ENCODE measurements at places on chromosomes 1 and 21.
A peak's percentile ranks its signal among the peaks of the same experiment; 100 is the strongest.

DNA sequence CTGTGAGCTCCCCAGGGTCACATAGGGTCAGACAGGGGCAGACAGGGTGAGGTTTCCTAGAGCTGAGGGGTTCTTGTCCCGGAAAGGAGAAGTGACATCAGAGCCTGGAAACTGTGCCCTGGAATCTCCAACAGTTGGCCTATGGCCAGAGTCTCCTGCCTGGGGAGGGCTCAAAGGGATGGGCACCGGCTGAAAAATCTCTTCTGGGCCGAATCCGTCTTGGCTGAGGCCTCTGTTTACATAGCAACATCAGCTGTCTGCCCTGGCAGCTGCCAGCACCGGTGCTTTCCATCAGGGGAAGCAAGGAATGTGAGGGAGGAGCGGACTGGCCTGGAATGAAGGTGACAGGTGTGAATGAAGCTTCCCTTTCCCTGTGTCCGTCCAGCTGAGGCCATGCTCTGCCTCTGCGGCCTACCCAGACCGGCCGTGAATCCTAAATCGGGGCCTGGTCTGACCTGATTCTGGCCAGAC, 30.7 kb downstream of the VASH2 start:
- DNase-seq, result peak; percentile 76

GRCh38 chr1:28813931-28814465, 2.0 kb downstream of the OPRD1 start:
- no peak for DNase-seq

- DNase-seq, result no peak
Measured at GRCh38 chr1:1435106-1435903, at the start of gene VWA1. Gene VWA1 (plus strand): TSS chr1:1435690. CDS start chr1:1435749, 59 bp downstream.

DNA sequence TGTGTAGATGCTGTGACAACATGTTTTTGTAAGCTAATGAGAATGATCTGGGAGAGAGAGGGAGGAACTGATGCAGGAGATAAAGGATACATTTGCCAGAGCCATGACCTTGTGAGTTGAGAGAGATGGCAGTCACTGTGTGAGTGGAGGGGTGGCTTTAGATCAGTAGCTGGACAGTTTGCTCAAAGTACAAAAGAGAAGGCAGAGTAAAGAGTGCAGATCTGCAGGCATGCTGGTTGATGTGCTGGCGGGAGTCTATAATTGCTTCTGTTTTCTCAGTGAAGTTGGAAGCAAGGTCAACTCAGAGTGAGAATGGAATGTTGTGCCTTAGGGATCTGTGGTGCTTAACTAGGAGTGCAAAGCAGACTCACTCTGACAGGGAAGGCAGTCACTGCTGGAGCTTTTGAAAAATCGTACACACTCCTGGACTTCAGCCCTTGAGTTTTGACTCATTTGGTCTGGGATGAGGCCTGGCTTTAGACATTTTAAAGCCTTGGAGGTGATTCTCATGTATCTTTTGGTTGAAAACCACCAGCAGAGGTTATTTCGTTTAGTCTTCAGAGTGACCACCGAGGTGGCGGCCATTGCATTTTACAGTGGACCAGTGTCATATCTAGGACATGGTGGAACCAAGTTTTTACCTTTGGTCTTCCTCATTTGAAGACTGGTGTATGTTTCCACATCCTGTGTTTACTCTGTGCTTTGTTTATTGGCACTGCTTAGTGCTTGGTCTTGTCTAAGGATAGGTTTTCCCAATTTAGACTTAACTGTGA, 49.6 kb downstream of the MTR start:
- no peak for DNase-seq

DNA sequence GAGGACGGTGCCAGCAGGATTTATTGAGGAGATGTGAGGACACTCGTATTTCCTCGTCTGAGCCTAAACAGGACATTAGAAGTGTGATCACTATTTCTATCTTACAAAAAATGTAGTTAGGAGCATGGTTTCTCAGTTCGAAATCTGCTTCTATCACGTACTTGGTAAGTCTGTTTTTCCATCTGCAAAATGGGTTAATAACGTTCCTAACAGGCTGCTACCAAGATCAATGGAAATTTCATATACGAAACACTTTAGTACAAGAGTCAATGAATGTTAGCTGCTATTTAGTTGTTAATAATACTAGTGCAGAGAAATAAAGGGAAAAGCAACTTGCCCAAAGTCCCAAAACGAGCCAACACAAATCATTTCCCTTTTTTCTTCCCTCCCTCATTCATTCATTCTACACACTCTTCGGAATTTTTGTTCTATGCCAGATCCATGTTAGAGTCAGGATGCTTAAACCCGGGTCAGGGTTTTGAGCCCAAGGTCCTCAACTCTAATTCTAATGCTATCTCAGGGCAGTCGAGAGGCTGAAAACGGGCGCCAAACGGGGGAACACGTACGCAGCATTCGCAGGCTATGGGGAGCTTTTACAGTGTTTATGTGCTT, 608 bp downstream of the SNRNP40 start:
- no peak for DNase-seq

- no peak for DNase-seq
Measured at GRCh38 chr1:10631811-10632593, 157.3 kb downstream of the PEX14 start.

DNA sequence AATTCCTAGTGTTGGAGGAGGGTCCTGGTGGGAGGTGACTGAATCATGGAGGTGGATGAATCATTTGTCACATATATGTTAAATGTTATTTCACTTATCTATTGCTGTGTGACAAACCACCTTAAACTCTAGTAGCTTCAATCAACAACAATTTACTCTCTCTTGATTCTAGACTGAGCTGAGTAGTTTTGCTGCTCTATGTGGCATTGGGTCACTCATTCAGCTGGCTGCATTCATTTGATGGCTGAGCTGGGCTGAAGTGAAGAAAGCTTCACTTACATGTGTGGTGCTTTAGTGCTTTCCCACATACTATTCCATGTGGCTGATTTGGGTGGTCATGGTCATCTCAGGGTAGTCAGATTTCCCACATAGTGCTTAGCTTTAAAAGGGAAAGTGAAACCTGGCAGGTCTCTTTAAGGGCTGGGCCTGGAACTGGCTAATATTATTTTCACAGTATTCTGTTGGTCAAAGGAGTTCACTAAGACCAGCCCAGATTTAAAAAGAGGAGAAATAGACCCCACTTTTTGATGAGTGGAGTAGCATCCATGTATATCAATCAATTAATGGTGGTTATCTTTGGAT, 10.5 kb downstream of the DNAH14 start:
- DNase-seq, result no peak

DNA sequence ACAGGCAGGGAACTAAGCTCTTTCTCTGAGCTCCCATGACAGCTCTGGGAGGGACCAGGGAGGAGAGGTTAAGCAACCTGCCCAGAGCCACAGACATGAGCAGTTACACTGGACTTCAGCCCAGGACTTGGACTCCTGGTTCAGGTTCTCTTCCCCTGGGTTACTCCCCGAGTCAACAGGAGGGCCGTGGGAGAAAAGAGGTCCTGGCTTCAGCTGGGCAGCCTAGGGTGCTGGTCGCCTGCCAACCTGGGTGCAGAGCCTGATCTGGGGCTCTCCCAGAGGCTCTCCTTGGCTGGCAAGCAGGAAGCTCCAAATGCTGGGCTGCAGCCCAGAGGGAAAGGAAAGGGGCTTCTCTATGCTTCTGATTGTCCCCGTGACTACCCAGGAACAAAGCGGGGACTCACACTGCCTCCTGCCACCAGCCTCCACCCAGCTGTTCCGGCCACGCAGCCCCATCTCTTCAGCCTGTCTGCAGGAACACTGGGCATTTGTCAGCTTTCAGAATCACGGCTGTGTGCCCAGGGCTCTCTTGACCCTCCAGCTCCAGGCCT, 141.8 kb downstream of the HIVEP3 start:
- DNase-seq, result no peak

DNA sequence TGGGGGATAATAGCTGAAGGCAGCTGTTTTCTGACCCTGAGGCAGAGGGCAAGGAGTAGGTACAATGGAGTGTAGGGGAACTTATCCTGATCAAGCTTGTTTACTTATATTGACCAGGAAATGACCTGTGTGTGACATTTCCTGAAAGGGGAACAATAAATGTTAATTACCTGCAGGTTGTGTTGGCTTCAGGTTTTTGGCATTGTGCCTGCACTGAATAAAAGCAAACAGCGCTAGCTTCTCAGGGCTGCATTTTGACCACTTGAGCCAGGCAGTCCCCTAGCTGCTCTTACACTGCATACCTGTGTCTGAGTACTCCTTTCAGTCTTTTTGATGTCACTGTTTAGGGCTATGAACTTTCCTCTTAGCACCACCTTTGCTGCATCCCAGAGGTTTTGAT, 40.6 kb downstream of the DRAM2 start:
- no peak for DNase-seq

DNA sequence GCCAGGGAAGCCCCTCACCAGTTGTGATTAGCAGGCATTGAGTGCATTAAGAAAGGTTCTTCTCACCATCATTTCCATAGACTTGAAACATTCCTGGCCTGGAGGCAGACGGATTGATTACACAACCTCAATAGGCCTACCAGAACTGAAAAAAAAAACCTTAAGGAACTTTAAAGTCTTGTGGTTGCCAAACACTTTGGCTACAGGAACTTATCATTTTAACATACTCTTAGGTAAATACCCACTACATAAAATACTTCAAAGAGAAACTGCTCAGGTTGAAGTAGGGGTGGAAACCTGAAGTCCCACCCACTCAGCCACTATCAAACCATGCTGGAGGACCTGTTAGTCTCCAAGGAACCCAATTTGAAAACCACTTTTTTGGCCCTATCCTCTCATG, 22.4 kb upstream of the HMGB4 start:
- DNase-seq, result no peak

DNA sequence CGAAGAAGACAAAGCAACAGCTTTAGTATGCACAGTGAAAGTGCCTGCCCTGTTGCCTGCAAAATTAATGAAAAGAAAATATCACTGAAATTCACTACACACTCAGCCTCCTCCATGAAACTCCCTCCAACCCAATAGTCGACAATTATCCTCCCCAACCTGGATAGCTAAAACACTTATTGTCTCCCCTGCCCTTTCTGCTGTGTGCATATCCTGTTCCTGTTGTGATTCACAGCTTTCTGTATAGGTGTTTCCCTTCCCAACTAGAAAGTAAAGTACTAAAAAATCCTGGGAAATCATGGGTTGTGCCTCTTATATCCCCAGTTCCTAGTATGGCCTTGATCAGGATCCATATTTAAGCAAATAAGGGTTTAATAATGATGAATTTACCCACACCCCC, 412.1 kb downstream of the LTN1 start:
- no peak for DNase-seq

DNA sequence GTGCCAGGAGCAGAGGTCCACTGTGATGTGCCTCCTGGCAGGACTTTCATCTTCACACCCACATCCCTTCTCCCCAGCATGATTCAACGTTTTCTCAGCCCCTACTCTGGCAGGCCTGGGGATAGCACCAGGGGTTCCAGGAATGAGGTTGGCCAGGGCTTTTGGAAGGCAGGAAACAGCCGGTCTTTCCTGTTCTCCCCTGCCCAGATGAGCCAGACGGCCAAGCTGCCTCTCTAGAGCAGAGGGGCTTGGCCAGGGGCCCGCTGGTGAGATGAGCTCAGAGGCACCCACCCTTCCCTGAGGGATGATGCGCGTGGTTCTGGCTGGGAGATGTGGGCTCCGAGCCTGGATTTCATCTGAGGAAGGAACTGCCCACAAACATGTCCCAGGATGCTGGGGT, 4.3 kb upstream of the MFAP2 start:
- no peak for DNase-seq

DNA sequence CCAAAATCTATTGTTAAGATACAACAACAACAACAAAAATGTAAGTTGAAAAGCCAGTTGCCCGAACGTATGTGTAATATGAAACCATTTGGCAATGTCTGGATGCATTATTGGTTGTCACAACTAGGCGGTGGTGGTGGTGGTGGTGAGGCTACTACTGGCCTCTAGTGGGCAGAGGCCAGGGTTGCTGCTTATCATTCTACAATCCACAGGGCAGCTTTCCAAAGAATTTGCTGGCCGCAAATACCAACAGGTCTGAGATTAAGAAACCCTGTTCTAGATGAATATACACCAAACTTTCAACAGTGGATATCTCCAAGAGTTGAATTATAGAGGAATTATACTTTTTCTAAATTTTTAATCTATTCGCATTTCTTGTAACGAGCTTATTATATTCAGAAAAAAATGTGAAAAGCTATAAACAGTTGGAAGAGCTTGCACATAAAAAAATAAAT, 26.8 kb upstream of the ZNF697 start:
- peak; percentile 38 for DNase-seq

DNA sequence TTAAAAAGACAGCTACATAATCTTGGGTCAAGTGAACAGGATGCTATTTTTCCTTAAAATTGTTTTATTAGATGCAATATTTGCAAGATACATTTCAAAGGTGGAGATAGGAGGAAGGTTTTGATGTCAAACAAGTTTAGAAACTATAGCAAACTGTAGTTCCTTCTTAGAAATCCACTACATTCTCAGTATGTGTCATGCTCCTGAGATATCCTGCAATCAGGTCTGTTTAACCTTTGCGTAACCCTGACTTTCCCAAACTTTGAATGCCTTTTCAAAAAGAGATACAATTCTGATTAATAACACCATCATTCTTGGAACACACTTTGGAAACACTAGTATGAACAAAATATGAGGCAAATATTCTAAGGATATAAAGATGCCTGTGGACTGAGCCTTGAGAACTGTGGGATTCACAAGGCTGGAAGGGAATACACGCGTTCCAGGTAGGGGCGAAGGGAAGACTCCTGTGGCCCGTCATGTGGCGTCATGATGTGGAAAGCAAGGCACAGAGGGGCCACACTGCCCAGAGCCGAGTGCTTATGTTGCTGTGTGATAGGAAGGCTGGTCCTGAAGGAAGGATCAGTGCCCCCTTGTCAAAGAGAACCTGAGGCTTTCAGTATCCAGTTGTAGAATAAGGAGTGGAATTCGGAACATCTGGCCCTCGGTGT, 19.6 kb upstream of the TARBP1 start:
- DNase-seq, result no peak

GRCh38 chr21:25733859-25734653, 648 bp downstream of the ATP5PF start:
- peak; percentile 13 for DNase-seq

GRCh38 chr21:32132881-32133280, 146.0 kb downstream of the MIS18A start:
- DNase-seq, result no peak

DNA sequence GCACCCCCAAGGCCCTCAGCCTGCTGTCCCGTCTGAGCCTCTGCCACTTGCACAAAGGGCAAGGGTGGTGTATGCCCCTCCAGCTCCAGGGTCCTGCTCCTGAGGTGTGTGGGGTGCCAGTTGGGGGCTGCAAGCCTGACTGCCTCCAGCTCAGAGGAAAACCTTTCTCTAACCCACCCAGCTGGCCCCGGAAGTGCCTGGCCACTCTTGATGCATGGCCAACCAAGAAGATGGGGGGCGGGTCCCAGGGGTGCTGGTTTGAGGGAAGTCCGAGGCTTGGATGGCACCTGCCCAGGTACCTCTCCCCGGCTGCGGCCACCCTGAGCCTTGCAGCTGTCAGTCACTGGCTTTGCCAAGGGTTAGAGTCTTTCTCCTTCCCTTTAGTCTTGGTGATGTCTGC, 112.6 kb upstream of the TMPRSS2 start:
- DNase-seq, result no peak
